ENCODE measurements at places on chromosomes 1 and 21. TPM values are rescaled to one million over a fixed set of nuclear protein-coding genes. Genes with fewer than 3 reads are reported as not detected.

The TCEA3 gene
- 16.3 TPM for total RNA-seq

The ACADM gene
- total RNA-seq: 29.5 TPM

The GJA9 gene
- not detected for total RNA-seq

- peak; percentile 45 for DNase-seq
These were observed 64.6 kb downstream of the UBIAD1 start for GRCh38 chr1:11337580-11338073.

- peak; percentile 60 for DNase-seq
These were observed 24.9 kb upstream of the C1QA start for GRCh38 chr1:22611530-22611947.

- peak; percentile 88 for DNase-seq
These were observed 730 bp downstream of the CDC42 start for GRCh38 chr1:22053017-22053860.

DNA sequence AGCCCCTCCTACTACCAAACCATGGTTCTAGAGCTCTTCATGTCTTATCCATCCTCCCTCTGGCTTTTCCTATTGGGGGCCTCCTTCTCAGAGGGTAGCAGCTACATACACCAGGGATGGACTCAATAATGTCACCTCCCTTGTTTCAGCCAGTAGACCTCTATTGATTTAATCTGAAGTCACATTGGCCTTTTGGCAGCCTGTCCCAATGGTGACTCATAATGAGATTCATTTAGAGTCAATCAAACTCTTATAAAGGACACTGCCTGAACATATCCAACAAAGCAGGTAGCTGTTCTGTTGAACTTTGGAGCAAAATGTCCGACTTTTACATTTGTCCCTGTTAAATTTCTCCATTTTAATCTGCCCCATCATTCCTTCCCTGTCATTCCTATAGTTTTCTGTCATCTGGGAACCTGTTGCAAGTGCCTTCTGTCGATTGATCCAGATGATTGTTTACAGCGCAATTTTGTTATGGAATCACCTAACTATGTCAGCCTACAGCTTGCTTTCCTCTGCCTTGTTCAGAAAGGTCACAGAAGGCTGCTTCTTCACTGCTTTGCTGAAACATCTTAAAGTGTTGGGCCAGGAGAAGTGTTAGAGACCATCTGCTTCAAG is 105.9 kb downstream of the ETS2 start:
- no peak for DNase-seq

DNA sequence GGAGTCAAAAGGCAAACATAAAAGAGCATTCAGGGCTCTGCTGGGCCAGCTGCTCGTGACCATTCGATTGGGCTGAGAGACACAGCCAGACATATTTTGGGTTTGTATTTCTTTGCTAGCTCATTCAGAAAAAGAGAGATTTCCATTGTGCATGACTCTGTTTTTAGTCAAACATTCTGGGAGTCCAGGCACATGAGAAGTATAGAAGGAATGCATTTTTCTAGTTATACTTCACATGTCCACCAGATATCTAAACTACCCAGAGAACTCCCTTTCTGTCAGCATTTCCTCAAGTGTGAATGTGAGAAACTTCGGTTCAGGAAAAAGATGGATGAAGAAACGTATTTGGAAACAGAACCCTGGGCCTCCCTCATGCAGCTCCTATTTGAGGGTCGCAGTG is 6.3 kb upstream of the KCNE1 start:
- DNase-seq: peak; percentile 40

GRCh38 chr1:224867715-224868114 is 61.8 kb upstream of the DNAH14 start:
- DNase-seq: peak; percentile 16

All from GM23248 (cell line).